Mesothelial cell of epicardium (in vitro differentiated cells): ENCODE measurements at places on chromosomes 2 and 18.

- DNase-seq: no peak
Observed at GRCh38 chr2:51263951-51264350, 232.0 kb upstream of the NRXN1 start.

DNA sequence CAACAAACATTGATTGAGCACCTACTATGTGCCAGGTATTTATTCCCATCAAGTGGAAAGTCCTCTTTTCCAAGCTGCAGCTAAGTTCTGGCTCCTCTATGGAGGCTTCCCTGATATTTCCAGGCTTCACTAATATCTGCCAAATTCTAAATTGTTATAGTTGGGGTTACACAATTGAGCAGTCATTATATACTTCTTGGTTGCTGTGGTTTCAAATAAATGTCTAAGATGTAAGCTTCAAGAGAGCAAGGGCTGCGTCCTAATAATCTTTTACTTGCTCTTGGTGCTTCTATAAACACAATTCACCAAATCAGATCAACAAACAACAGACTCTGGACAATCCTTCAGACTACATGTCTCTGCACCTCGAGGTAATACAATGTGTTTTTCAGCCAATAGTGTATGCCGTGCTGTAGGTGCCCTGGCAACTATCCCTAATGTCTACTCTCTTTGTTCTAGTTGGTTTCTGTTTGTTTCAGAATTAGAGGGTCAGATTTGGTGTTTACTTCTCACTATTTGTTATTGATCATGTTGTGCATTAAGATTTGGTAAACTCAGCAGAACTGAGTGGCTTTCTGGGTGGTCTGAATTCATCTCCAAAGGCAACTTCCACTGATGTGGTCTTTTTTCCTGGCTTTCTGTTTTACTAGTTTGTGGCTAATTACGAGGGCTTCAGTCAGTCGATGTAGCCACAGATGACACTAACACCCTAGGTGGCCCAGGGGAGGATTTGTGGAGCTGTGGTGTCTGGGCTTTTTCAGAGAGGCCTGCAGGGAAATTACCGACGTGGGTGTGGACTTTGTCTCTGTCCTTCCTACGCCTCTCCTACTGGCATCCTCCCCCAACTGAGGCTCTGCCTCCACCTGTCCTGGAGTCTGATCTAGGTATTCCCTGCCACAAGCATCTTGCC, 50.4 kb downstream of the CDCA7 start:
- DNase-seq: no peak

- DNase-seq: no peak
Observed at GRCh38 chr2:216316743-216317142, 55.5 kb downstream of the MARCHF4 start.

DNA sequence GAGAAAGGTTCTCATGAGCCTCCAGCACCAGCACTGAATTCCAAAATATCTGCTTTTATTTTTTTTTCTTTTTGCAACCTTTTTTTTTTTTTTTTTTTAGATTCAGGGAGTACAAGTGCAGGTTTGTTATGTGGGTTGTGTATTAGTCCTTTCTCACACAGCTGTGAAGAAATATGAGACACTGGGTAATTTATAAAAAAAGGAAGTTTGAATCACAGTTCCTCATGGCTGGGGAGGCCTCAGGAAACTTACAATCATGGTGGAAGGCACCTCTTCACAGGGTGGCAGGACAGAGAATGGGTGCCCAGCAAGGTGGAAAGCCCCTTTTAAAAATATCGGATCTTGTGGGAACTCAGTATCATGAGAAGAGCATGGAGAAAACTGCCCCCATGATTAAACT, 7.9 kb upstream of the TMX3 start:
- no peak for DNase-seq
